MM.1S (cell line): ENCODE measurements at places on chromosomes 2 and 18.

- DNase-seq = no peak
- no peaks in the 10 kb centered on the region for H3K36me3 ChIP-seq
- H3K27me3 ChIP-seq = no peaks in the 10 kb centered on the region
- H3K4me3 ChIP-seq = no peak overlapping the region
These were observed 85.2 kb upstream of the STK17B start for GRCh38 chr2:196256585-196256984.

GRCh38 chr2:98333922-98334321 is 12.3 kb upstream of the CNGA3 start:
- no peaks in the 10 kb centered on the region for H3K4me1 ChIP-seq
- no peak overlapping the region for H3K4me3 ChIP-seq
- H3K27me3 ChIP-seq = no peaks in the 10 kb centered on the region
- DNase-seq = no peak
- H3K27ac ChIP-seq = no peak overlapping the region

- H3K27me3 ChIP-seq = no peaks in the 10 kb centered on the region
- H3K4me3 ChIP-seq = no peak overlapping the region
- no peaks in the 10 kb centered on the region for H3K4me1 ChIP-seq
- H3K27ac ChIP-seq = no peak overlapping the region
These were observed 347.0 kb upstream of the ID2 start for GRCh38 chr2:8334866-8335325.

DNA sequence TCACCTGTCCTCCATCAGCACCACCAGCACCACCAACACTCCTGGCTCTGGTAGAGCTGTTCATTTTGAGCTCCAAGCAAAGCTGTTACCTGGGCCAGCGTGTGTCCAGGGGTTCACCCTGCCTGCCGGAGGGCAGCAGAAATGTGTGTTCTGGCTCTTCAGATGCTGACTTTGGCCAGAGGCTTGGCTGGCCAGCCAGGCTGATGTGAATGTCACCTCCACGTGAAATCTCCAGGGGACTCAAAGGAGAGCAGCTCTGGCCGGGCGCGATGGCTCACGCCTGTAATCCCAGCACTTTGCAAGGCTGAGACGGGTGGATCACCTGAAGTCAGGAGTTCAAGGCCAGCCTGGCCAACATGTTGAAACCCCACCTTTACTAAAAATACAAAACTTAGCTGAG is 33.5 kb downstream of the CIB4 start:
- H3K36me3 ChIP-seq = no peaks in the 10 kb centered on the region
- DNase-seq = no peak
- no peak overlapping the region for H3K4me3 ChIP-seq
- no peak overlapping the region for H3K27ac ChIP-seq
